T-cell (primary cell): ENCODE measurements at places on chromosomes 5 and 9. TPM values are rescaled to one million over a fixed set of nuclear protein-coding genes. Genes with fewer than 3 reads are reported as not detected.

DNA sequence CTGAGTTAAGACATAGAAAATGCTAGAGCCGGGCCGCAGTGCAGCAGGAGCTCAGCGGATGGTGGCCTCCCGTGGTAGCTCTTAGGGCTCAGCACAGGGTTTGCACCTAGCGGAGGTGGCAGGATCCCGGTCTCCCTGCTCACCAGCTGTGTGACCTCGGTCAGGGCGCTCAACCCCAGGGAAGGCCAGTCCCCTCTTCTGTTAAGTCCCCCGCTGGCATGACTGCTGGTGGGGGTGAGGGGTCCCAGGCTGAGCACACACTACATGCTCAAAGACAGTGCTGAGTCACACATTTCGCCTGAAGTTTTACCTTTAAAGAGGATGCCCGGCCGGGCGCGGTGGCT lies 39.0 kb downstream of the HRH2 start:
- no peak for DNase-seq

GRCh38 chr9:28445211-28445610 lies 871.9 kb upstream of the C9orf72 start:
- DNase-seq = no peak

- no peak for DNase-seq
Observed at GRCh38 chr5:6644794-6645241, 11.6 kb downstream of the SRD5A1 start.

DNA sequence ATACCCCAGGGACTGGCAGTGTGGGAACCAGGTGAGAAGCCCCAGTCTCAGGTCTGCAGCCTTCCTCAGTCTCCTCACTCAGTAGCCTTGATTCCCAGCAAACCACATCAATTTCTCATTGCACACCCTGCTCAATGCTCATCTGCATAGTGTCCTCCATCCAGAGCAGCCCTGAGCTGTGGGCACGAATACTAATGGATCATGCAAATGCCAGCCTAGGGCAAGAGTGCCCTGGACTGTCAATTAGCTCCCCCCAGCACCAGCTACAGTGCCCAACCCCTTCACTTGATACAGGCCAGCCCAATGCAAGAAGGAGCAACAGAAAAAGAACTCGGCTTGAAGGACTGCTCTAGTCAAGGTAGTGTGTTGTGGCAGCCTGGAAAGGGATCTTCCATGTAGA lies 9.8 kb upstream of the KCNIP1 start:
- no peak for DNase-seq

DNA sequence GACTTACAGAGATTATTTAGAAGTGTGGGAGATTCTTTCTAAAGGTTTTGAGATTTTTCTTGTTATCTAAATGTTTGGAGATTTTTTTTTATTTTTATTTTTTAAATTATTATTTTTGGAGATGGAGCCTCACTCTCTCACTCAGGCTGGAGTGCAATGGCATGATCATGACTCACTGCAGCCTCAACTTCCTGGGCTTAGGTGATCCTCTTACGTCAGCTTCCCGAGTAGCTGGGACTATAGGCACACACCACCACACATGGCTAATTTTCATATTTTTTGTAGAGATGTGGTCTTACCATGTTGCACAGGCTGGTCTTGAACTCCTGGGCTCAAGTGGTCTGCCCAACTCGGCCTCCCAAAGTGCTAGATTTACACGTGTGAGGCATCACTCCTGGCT lies 694.5 kb downstream of the TLE1 start:
- no peak for DNase-seq

Gene DMRT2
- not detected for total RNA-seq

- no peak for DNase-seq
Observed at GRCh38 chr5:72151646-72152045, 44.4 kb downstream of the MAP1B start.

GRCh38 chr9:3879726-3880505 lies 354.1 kb upstream of the RFX3 start:
- no peak for DNase-seq

GRCh38 chr5:155064580-155064979 lies 51.0 kb downstream of the KIF4B start:
- no peak for DNase-seq

DNA sequence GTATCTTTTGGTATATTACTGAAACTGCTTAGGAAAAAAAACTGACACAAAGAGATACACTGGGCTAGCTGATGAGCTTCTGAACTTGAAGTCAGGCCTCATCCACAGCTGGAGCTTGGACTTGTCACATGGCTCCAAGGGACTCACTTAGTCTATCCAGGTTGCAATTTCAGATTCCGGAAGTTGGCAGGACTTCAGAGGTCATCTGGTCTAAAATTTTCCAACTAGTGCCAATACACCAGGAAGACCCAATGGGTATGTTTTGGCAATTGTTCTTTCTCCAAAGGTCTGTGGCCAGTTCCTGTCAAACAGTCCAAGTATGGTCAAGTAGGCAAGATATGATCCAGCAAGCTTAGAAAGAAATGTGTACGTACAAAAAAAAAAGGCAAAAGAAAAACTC lies 36.7 kb downstream of the MRPS27 start:
- DNase-seq = no peak

Gene TLE4
- 137 TPM for total RNA-seq

DNA sequence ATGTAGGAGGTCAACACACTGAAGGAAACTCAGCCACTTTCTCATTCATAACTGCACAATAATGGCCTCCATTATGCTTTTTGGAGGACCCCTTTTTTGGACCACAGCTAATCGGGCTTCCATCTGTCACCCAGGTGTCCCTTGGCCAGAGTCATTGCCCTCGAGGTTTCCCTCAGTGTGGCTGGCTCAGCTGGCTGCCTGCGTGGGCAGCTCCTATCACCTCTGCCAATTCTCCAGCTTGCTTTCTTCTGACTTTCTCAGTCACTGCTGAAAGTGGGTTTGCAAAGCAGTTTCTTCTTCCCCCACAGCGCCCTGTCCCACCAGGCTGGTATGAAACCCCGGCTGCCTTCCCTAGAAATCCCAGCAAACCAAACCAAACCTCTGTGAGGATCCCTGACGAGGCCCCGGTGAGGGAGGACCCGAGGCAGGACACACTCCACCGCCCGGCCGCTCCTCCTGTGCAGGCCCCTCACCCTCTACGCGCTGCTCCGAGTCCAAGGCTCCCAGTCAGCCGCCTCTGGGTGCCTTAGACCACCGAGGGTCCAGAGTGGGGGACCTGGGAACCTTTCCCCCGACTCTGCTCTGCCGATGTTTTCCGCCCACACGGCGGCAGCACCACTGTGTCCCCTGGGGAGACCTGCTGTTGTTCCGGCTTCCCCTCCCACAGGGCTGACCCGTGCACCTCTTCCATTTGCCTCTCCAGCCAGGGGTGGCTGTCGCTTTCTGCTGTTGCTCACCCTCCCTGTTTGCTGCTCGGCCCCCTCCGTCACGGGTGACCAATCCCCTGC lies 109.5 kb downstream of the TENT4A start:
- DNase-seq = no peak

Gene ZDHHC11
- total RNA-seq = 11.6 TPM

GRCh38 chr9:137278061-137278701 lies 655 bp downstream of the TOR4A start:
- no peak for DNase-seq

Gene MAMDC2
- total RNA-seq = not detected

Gene ZNF366
- total RNA-seq = 0.13 TPM

Gene AP3B1
- 31.4 TPM for total RNA-seq

DNA sequence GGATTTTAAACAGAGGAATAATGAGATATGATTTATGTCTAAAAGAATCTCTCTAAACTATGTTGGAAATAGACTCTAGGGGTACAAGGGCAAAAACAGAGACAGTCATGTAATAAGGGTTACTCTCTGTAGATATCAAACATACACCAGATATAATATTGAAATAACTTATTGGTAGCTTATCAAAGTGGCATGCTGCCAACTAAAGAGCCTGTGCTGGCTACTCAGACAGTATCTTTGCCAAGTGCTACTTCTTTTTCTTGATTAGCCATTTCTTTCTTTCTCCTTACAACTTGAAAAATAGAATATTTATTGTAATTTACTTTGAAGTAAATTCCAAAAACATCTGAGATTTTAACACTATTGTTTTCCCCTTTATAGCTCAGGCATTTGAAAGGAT lies 34.9 kb downstream of the ZFYVE16 start:
- DNase-seq = no peak

Gene CCNH
- 244 TPM for total RNA-seq

DNA sequence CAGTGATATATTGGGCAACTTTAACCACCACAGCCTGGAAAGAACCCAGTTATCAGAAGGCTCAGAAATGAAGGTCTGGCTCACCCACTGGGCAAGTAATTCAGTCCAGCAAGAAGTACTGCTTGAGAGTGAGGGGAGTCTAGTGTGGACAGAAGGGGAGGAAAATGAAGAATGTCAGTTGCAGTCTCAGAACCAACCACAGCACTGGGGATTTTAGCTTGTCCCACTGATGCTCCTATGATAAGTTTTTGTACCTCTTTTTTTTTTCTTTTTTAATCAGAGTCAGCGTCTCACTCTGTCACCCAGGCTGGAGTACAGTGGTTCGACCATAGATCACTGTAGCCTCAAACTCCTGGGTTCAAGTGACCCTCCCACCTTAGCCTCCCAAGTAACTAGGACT lies 9.4 kb upstream of the CD72 start:
- no peak for DNase-seq

Gene INSL4
- not detected for total RNA-seq

GRCh38 chr5:267716-268115 lies 3.7 kb upstream of the PDCD6 start:
- DNase-seq = no peak
